ENCODE measurements at places on chromosomes 12 and 14.

GRCh38 chr14:66487164-66487563 lies 993 bp downstream of the CCDC196 start:
- no peak for DNase-seq

DNA sequence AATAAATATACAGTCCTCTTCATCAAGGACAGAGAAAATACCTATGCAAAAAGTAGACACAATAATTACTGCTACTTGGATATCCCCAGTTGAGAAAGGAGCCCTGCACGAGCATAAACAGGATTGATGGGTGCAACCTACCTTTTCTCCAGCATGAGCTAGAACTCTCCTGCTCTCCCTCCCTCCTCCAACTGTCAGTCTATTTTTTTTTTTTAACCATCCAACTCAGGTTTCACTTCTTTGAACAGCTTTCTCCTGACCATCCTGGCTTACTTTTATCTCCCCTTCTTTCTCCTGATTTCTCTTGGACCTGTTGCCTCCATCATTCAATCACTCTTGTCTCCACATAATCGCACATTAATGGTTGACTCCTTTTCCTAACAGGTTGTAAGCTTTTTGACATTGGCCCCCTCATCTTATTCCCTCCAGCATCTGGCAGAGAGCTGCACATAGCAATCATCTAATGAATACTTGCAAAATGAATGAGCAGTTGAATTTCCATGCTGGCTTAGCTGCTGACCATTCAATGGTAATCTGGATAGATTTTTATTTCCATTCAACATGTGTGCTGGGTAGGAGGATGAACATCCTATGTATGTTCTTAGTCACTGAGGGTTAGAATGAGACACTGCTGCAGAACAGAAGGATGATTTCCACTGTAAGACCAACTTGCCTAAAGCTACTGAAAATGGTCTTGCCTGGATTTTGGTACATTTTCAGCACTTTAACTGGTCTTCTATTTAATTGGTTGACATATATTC lies 24.4 kb downstream of the MYBPC1 start:
- no peak for DNase-seq

DNA sequence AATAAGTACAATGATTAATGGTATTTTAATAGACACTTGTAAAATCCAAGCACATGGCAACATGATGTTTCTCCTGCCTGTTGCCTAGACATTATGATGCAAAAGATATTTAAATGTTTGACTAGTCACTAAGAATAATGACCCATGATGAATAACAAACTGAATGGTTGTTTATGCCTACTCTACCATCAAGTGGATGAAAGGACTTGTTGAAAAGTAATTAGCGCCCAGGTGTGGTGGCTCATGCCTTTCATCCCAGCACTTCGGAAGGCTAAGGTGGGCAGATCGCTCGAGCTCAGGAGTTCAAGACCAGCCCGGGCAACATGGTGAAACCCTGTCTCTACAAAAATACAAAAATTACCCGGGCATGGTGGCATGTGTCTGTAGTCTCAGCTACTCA lies 30.7 kb downstream of the KIF21A start:
- DNase-seq, result no peak

GRCh38 chr12:90460681-90461080 lies 494.3 kb downstream of the CCER1 start:
- DNase-seq, result no peak

DNA sequence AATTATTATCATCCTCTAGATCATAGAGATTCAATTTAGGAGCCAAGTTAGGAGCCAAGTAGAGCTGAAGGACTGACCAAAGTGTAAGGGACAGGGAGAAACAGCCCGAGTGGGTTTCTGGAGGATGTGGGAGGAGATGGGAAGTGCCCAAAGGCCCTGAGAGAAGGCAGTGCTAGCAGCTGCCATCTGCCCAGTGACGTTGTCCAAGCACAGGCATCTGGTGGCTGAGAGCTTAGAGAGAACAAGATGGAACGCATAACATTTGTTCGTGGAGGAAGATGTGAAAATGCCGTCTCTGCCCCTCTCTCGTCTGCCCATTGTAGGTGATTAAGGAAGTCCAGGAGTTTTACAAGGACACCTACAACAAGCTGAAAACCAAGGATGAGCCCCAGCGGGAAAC lies 34.7 kb downstream of the CD9 start:
- no peak for DNase-seq

- DNase-seq, result peak; percentile 8
Measured at GRCh38 chr14:53875324-53875897, 81.2 kb downstream of the BMP4 start.

DNA sequence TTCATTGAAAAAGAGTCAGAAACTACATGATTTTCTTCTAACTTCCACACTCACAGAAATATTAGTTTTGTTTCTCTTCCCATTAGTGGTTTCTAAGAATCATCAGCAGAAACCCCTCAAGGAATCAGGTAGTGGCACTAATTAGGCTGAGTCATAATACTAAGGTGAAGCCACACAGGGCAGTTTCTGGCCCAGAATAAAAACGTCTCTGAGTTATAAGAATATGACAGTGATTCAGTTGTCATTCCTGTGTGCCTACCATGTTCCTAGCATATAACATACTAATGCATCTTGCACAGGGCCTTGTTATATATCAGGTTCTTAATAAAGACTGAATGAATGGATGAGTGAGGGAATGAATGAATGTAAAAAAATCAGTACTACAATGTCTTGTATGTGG lies 206.0 kb upstream of the PLEKHG7 start:
- DNase-seq, result no peak

DNA sequence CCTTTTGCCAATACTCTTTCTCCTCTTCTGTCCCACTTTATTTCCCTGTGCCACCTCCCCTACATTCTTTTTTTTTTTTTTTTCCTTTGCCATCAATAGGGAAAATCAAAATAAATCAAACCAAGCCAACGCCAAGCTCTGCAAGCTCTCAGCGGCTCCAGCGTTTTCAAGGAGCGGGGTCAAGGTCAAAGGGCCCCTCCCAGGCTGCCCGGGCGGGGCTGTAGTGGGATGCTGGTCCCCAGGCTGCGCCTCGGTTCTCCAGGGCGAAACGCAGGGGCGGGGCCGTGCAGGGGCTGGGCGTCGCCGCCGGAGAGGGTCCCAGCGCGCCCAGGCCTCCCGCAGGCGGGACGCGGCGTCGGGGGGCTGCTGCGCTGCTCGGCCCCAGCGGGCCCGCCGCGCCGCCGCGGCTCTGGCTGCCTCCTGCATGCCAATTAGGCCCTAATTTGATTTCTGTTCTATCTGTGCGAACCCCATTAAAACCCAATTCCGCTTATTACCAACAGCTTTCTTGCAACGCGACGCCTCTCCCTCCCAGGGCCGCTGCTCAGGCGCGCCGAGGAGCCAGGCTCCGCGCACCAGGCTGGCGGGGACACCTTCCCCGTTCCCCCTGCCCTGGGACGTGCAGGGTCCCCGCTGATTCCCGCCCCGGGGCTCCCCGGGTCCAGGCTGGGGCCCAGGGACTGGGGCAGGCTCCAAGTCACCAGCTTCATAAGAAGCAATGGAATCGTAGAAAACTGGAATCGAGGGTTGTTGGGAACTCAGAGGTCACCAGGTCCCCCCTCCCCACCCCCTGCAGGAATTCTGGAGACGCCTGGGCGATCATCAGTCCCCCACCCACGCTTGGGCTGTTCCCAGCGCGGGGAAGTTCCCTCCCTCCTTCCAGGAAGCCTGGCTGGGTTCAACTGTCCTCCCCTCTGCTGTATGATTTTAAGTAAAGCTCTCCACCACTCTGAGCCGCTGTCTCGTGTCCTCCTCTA lies 50.7 kb upstream of the MAP1LC3B2 start:
- DNase-seq, result no peak

DNA sequence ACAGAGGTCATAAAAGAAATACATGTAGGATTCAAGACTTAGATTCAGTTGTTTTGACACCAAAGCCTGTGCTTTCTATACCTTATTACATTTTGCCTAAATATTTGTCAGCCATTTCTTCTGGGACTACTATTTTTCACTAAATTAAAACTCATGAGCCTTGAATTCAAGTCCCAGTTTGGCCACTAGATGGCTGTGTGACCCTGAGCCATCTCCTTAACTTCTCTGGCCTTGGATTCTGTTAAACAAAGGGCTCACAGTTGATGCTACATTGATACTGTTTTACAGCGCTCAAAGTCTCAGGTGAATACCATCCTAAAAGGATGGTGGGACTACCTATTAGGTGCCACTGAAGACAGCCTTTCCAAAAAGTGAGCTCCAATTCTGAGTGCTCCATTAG lies 39.6 kb upstream of the CCDC198 start:
- DNase-seq, result peak; percentile 24

DNA sequence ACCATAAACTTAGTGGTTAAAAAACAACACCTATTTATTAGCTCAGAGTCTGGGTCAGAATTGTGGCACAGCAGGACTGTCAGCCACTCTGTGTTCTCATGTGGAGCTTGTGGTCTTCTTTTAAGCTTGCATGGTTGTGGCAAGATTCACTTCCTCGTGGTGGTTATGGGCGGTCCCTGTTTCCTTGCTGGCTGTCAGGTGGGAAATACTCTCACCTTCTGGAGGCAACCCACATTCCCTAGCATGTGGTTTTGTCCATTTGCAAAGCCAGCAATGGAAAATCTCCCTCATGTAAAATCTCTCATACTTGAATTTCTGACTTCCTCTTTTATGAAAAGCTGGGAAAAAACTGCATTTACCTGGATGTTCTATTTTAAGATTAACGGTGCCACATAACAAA lies 229.8 kb downstream of the ALX1 start:
- DNase-seq, result no peak
